NCI-H2081 (cell line): ENCODE measurements at places on chromosomes 13 and 19.

GRCh38 chr19:49894879-49895565, 1.7 kb downstream of the IL4I1 start:
- DNase-seq, result no peak

DNA sequence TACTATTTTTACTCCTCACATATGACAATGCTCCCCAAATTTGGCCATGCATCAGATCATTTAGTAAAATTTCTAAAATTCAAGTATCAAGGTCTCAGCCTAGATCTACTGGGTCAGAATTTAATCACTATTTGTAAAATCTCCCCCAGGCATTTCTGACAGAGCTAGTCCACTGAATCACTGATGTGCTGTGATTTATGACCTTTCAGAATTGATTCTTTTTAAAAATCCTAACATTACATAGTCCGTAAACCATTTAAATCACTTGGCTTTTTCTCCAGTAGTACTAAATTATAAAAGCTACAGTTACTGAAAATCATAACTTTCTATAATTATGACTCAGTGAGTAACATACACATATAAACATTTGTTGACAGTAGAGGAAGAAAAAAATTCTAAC, 92.8 kb upstream of the RAP2A start:
- DNase-seq, result no peak

DNA sequence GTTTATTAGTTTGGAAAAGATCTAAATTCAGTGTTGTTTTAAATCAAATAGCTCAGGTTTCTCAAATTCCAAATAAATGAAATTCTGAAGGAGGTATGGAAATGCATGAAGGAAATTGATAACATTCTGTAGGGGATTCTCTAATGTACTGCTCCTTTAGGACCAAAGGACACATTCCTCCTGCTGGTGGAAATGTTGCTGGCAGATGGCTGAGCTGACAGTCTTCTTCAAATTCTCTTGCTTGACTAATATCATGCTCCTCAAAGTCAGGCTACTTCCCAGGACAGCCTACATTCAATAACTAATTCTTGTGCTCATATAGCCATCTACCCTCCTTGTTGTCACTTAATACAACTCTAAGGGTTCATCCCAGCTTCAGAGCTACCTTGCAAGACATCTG, 1118.5 kb downstream of the PCDH9 start:
- DNase-seq, result no peak

GRCh38 chr13:104114101-104114500, 1047.9 kb upstream of the SLC10A2 start:
- no peak for DNase-seq

DNA sequence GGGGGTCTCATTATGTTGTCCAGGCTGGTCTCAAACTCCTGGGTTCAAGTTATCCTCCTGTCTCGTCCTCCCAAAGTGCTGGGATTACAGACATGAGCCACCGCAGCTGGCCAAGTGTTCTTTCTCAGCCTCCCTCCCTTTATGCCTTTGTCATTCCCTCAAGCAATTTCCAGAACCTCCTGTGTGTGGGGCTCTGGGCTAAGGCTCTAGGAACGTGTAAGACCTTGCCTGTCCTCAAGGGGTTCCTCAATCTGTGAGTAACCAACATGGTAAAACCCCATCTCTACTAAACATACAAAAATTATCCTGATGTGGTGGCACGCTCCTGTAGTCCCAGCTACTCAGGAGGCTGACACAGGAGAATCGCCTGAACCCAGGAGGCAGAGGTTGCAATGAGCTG, 15.5 kb upstream of the SPACA4 start:
- DNase-seq, result no peak

DNA sequence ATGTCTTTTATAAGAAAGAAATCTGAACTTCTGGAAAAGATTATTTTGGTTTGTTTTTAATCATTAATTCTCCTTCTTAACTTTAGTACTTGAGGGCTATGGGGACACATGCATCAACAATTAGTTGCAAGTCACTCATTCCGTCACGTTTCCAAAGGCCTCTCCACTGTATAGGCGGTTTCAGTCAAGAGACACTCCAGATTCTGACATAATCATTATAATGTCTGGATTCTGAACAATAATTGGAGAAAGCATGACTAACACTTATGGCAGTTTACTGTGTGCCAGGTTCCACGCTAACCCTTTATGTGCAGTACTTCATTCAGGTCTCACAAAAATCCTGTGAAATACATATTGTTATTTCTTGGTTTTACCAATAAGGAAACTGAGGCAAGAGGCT, 71.9 kb downstream of the TNFRSF19 start:
- DNase-seq, result no peak

GRCh38 chr19:48351341-48351752, 12.4 kb downstream of the TMEM143 start:
- peak; percentile 47 for DNase-seq

- DNase-seq, result no peak
Measured at GRCh38 chr19:3370214-3370720, 3.9 kb downstream of the NFIC start.

GRCh38 chr19:6074709-6075403, 35.4 kb downstream of the RFX2 start:
- DNase-seq, result no peak

GRCh38 chr19:58354478-58355030, 1.3 kb upstream of the A1BG start:
- DNase-seq, result no peak

GRCh38 chr13:66208589-66208988, 1021.5 kb downstream of the PCDH9 start:
- DNase-seq, result no peak

DNA sequence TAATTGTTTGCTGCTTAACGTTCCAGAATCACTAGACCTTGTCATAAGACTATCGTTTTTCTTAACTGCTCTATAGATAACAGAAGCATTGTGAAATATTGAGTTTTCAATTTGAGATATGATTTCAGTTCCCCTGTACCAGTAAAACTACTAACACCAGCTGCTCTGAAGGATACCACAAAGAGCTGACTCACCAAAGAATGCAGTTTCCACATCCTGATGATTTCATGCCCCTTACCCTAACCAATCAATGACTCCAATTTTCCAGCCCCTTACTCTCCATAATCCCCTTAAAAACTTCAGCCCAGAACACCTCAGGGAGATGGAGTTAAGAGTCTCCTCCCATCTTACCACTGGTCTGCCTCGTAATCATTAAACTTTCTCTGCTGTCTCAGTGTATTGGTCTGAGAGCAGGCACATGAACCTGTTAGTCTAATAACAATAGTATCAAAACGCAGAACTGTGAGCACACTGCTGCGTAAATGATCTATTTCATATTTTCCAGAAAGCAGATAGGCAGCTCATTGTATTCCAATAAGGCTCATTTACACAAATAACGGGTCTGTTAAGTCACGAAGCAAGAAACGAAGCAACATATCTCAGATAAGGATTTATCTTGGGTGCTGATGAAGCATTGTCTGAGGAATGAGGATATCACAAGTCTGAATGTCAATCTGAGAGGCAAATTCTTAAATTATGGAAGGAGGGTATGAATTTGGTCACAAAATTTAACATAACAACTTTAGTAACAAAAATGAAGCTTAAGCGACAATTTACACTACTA, 14.1 kb upstream of the CCNA1 start:
- DNase-seq, result no peak

DNA sequence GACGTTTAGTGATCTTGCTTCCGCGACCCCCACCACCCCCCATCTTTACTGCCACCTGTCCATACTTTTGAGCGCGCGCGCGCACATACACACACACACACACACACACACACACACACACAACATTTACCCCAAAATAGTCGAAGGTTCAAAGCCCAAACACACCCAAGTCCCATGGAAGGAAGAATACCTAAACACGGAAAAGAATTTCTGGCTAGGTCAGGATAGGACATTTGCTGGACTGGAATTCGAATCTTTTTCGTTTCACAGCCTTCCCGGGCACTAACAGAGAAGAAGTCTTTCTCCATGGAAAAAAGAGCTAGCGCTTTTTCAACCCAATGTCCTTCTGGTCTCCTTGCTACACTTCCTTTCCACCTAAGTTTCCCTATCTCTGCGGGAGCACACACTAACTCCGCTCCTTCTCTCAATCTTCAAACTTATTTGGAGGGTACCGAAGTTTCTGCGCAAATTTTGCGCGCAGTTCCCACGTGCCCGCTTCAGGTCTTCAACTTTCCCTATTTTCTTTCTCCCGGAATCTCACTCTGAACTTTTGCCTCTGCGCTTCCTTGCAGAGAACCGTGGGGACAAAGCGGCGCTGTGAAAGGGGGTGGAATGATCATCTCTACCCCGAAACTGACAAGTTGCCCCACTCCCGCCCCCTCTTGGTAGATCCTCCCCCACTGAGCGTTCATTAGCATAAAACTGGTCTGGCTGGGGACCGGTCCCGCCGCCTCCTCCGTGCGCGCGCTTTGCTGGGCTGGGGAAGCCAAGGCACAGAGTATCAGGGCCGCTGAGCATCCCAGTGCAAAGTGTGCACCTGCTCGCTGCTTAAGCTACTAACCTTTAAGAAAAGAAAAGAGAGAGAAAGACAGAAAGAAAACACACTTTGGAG, 2.7 kb downstream of the DACH1 start:
- DNase-seq, result peak; percentile 45

DNA sequence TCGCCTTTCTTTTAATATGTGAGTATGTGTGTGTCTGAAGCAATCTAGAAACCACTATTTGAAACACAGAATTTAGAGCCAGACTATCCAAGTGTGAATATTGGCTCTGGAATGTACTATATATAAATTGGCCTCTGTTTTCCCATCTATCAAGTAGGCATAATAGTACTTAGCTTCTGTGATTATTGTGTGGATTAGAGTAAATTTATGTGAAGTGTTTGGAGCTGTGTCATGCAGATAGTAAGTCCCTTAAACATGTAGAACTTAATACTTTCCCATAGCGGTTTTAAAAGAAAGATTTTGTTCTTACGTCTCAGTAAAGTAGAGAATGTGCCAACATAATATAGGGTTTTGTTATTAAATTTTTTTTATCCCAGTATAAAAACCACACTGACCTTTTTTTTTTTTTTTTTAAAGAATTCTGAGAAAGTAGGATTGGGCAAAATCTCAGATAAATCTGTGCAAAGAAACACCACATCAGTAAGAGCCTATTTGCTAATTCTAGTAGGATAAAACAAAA, 432.3 kb downstream of the RFC3 start:
- DNase-seq, result no peak

- no peak for DNase-seq
Measured at GRCh38 chr13:59061621-59062020, 1102.1 kb downstream of the DIAPH3 start.

GRCh38 chr13:93004919-93005318, 221.7 kb upstream of the GPC6 start:
- DNase-seq, result no peak

- no peak for DNase-seq
Measured at GRCh38 chr13:75906315-75906714, 270.2 kb downstream of the LMO7 start.

GRCh38 chr13:108419768-108420167, 150.2 kb downstream of the TNFSF13B start:
- DNase-seq, result no peak

DNA sequence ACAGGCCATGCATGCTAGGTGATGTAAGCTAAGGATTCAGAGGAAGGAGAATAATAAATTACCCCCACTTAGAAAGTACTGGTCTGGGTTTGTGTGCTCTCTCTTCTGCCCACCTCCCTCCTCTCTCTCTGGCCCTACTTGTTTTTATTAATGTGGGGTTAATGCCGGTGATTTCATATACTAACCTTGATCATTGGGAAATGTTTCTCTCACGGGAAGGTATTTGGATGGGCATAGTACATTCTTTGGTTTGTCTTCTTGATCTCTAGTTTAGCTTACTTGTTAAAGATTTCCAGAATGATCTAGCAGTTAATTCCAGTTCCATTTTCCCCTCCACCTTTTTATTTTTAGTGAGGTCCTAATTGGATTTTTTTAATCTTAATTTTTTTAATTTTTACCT, 24.6 kb downstream of the ARHGAP35 start:
- no peak for DNase-seq

DNA sequence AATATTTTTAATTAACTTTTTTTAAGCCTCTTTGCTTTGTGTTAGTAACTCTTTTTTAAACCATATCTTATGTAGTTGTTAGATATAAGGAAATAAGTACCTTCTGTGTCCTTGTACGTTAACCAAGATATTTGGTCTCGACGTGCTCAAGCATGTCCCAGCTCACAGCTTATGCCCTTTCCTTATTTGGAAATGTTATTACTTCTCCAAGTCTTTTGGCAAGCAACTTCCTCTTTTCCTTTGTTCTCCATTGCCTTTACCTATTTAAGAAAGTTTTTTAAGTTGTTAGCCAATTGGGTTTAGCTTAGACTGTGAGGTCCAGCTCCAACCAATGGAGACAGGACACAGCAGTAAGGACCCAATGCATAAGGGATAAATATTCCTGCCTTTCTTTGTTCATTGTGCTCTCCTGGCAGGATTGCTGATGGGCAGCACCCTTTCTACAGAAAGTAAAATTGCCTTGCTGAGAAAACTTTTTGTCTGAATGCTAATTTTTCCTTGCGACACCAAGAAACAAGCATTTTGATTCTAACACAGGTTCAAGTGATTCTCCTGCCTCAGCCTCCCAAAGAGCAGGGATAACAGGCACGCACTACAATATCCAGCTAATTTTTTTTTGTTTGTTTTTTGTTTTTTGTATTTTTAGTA, 5.2 kb downstream of the DKKL1 start:
- DNase-seq, result no peak

DNA sequence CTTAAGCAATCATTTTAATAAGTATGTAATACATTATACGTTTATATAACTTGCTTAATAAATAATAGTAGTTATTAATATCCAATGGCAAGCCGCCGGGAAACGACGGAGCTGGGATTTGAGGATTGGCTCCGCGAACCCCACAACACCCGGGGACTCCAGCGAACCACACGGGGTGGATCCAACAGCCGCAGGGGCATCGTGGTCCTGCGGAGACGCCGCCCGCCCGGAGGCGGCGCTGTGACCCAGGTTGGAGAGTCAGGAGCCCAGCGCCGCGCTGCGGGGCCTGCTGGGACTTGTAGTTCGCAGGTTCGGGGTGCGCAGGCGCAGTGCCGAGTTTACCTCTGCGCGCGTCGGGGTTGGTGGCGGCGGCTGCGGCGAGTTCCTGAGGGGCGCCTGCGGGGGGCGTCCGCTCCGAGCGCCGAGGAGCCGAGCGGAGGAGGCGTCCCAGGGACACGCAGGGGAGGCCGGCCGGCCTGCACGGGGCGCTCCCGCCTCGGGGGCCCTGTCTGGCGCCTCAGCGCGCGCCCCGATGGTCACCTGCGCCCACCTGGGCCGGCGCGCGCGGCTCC, at the start of gene ZNF554:
Gene ZNF554, plus strand, starts transcription at position 329 of the 572 bp plus-strand sequence. Its CDS starts 204 bp downstream, at position 533.
- peak; percentile 96 for DNase-seq

DNA sequence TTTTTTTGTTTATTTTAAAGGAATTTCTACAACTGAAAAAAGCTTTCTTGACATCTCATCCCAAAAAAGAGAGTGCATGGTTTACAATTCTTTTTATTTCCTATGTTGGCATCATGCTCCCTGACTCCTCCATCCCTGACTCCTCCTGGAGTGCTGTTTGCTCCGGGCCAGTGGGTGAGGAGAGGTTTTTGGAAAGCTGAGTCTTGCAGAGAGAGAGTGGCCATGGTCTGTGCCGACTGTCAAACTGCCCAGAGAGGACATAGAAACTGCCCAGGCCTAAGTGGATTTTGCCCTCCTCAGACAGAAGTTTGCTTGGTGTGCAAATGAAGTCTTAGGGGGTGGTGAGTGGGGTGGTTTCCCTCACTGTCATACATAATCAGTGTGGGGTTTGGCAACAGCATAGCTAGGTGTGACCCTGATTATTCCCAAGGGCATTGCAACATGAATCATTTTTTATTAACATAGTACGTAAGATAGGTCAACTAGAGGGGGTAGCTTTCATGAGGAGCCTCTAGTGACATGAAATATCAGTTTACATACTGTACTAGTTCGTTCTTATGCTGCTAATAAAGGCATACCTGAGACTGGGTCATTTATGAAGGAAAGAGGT, 179.8 kb upstream of the UBL3 start:
- DNase-seq, result no peak

GRCh38 chr13:43411741-43412140, 375.0 kb downstream of the ENOX1 start:
- DNase-seq, result peak; percentile 3
